ENCODE measurements at places on chromosomes 2 and 18. TPM values are rescaled to one million over a fixed set of nuclear protein-coding genes. Genes with fewer than 3 reads are reported as not detected.

GRCh38 chr2:221189431-221190067, 382.6 kb downstream of the EPHA4 start:
- H3K27me3 ChIP-seq: no peaks in the 10 kb centered on the region
- H3K27ac ChIP-seq: no peak overlapping the region
- no peak overlapping the region for H3K4me3 ChIP-seq
- H3K36me3 ChIP-seq: no peaks in the 10 kb centered on the region
- DNase-seq: no peak

- H3K27me3 ChIP-seq: no peaks in the 10 kb centered on the region
- no peak for DNase-seq
- H3K36me3 ChIP-seq: no peaks in the 10 kb centered on the region
- H3K4me3 ChIP-seq: no peak overlapping the region
- no peaks in the 10 kb centered on the region for H3K4me1 ChIP-seq
Observed at GRCh38 chr18:58167073-58167472, 123.0 kb downstream of the NEDD4L start.

DNA sequence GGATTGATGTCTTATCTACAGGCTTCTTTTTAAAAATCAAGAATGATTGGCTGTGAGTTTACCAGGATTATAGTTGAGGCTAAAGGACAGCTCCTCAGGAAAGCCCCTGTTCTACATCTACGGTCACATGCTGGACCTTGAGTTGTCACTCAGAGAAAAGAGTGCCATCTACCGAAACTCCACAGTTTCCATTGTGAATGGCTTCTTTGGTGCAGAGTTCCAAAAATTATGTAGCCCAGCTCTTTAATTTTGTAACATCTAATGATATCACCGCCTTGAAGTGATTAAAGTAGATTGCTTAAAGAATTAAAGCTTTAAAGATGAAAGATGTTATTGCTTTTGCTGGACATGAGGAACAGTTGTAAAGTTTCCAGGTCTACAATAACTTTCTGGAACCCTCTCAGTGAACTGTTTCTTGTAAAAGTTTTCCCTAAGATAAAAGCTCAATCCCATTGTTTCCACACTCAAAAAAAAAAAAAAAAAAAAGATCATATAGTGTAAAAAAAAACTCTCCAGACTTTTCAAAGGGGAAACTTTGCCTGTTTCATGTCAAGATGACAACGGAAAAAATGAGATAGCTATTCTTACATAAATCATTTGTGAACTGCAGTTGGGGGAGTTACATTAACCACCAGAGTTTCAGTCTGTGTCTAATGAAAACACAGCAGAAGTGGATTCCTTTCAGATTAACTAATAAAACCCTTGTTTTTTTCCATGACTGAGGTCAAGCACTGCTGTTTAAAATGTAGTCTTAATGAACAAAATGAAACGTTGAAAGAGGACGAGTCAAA, 4.3 kb downstream of the COL3A1 start:
- H3K4me1 ChIP-seq: peaks cover 3% of the 10 kb centered on the region
- peak overlapping the region; percentile 19 for H3K4me3 ChIP-seq
- H3K27me3 ChIP-seq: no peaks in the 10 kb centered on the region
- H3K27ac ChIP-seq: peak overlapping the region; percentile 74

- H3K4me1 ChIP-seq: no peaks in the 10 kb centered on the region
- H3K4me3 ChIP-seq: no peak overlapping the region
- H3K27me3 ChIP-seq: no peaks in the 10 kb centered on the region
- no peak overlapping the region for H3K27ac ChIP-seq
- DNase-seq: no peak
Observed at GRCh38 chr18:38644875-38645641, 1079.5 kb upstream of the CELF4 start.

Gene POTEI
- total RNA-seq: not detected
